Ovary (tissue), 10 donors: ENCODE measurements at places on chromosomes 11 and 22.

GRCh38 chr11:2467695-2468055, 22.9 kb downstream of the KCNQ1 start:
- DNase-seq: no peak

- no peak for DNase-seq
Measured at GRCh38 chr11:130092661-130093060, 23.0 kb downstream of the APLP2 start.

DNA sequence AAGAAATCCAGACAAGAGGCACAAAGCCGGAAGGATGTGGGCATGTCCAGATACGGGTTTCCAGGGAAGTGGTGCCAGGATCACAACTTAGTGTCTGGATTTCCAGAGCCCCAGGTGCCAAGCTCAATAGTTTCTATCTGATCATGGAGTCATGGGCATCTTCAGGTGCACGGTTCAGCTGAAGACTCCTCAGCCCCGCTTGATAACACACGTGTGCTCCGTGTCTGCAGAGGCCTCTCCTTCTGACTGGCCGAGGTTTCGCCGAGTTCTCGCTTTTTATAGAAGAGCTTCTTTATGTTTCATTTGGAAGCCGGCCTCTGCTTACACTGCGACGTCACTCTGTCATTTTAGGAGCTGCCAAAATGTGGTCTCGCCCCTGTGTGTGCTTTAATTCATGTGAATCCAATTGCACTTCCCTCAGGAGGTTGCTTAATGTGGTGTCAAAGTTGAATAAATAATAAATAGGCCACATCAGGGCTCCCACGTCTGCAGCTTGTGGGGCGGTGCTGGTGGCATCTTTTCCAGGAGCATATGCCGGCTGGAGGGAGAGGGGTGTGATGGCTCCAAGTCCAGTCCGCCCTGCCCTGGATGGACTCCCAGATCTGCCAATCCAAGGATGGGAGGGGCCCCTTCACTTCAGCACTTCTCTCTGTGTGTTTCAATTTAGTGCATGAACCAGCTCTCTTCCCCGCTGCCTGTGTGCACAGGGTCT, 1410.8 kb downstream of the TBC1D22A start:
- DNase-seq: no peak

- DNase-seq: no peak
Measured at GRCh38 chr11:121351083-121351630, 58.6 kb downstream of the SC5D start.

GRCh38 chr11:119180729-119181676, 4.3 kb upstream of the NHERF4 start:
- DNase-seq: no peak

DNA sequence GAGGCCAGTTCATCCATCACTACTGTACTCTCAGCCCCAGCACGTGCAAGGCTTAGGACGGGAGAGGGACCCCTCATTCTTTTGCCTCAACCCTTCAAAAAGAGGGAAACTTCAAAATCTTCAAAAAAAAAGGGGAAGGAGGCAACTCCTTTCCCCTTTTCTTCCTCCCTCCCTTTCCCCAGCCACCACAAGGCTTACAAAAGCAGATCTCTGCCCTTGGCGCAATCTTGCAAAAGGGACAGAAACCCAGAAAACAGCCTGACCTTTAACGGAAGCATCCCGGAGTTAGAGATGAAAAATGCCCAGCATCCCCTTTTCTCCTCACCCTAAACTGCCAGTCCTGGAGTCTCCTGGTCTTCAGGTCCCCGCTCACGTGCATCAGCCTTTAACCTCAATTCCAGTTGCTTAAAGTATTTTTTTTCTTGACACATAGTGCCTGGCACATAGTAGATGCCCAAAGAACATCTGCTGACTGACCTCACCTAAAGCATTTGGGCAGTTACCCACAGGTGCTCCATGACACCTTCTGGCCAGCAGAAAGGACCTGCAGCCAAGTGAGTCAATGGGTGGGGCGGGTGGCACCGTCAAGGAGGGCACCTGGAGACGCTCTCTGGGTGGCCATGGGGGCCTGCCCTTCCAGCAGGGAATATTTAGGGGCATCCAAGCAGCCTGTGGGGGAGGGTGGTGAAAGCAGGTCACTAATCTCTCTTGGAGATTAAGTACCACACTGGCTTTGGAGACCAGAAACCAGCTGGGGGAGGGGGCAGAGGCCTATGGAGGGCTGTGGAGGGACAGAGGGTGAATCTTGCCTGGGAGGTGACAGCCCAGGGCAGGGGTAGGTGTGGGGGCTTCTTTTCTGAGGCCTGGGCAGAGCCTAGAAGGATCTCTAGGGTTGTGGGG, 16.3 kb downstream of the NECTIN1 start:
- DNase-seq: no peak

- peak; percentile 65 for DNase-seq
Measured at GRCh38 chr11:63574856-63575602, 11.8 kb upstream of the PLAAT2 start.

DNA sequence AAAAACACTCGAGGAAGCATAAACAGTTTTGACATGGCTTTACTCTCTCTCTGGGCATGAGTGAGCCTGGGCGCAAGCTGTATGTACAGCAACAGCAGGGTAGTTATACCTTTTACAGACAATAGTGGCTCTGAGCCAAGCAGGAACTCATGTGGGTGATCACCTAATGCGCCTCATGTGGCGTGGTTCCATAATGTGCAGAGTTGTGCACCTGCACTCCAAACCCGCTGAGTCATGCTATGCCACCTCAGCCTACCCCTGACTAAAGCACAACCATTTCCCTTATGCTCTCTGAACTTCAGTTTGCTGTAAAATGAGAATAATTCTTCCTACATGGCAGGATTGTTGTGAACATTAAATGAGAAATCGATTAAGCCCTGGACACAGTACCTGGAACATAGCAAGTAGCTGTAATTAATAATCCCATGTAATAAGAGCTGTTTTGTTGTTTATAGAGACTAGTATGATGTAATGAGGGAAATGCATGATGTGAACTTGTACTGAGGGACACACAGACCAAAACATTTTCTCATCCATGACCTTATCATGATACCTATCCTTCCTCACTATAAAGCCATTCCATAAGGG, 71.6 kb downstream of the CCDC34 start:
- no peak for DNase-seq

DNA sequence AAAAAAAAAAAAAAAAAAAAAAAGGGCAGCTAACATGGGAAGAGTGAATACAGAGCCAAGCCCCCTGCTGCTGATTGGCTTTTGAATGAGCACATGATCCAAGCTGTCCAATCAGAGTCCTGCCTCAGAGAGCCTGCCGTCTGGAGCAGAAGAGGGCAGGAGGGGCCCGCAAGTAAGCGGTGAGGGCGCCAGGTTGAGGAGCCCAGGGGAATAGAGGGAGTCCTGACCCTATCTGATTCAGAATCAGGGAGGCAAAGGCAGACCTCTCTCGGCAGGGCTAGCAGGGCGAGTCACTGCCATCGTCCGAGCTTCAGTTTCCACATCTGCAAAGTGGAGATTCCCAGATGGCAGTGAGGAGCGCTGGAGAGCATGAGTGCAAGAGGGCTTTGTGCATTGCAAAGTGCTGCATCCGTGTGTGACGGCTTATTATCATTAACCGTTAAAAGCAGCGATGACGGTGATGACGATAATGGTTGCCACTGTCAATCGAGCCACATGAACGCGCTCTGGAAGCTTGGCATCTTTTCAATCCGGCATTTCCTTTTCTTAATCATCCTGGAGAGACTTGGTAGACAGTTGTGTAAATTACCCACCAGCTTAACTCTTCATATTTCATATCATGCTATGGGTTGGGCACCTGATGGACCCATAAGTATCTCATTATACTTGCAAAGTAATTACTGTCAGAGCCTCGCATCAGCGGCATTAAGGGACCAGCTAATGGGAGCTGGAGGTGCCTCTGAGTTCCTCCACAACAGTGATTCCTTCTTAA, 68.6 kb upstream of the ATXN10 start:
- DNase-seq: no peak

DNA sequence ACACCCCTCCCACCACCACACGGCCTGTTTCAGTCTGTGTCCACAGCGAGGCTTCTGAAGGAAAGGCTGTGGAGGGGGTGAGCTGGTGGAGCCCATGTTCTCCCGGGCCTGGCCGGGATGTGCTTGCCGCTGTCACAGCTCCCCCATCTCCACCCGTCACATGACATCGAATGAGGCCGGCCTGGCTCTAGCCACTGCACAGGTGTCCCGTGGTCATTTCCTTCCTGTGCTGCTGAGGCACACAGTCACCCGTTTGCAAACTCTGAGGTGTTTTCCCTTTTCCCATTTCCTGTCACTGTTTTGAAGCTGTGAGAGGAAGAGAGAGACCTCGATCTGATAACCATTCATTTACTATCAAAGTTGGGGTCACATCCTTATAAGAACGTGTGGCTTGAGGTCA, 55.7 kb upstream of the CLDN5 start:
- peak; percentile 47 for DNase-seq

- peak; percentile 82 for DNase-seq
Measured at GRCh38 chr11:28566339-28567089, 458.3 kb downstream of the METTL15 start.

- DNase-seq: no peak
Measured at GRCh38 chr11:46073632-46074031, 47.6 kb downstream of the PHF21A start.
